Amniotic stem cell (primary cell): ENCODE measurements at places on chromosomes 2 and 18.

GRCh38 chr2:74212702-74213410 lies 14.4 kb downstream of the MTHFD2 start:
- no peak for DNase-seq

GRCh38 chr2:136168720-136169119 lies 50.8 kb upstream of the CXCR4 start:
- no peak for DNase-seq

DNA sequence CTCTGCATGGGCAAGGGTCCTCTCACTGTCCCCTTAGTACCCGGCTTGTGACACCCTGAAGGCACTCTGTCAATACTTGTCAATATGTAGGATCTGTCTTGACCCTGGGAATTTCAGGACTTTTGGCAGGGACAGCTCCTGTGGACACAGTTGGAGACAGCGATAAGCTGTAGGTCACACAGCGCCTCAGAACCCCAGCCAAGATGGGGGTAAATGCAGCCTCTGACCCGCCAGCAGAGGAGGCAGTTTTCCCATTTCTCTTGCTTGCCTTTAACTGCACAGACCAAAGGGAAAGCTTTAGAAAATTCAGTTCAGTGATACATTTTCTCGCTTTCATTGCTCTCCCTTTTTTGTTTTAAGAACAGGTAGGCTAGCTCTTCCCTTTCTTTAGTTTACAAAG lies 54.8 kb upstream of the KLHL29 start:
- no peak for DNase-seq

DNA sequence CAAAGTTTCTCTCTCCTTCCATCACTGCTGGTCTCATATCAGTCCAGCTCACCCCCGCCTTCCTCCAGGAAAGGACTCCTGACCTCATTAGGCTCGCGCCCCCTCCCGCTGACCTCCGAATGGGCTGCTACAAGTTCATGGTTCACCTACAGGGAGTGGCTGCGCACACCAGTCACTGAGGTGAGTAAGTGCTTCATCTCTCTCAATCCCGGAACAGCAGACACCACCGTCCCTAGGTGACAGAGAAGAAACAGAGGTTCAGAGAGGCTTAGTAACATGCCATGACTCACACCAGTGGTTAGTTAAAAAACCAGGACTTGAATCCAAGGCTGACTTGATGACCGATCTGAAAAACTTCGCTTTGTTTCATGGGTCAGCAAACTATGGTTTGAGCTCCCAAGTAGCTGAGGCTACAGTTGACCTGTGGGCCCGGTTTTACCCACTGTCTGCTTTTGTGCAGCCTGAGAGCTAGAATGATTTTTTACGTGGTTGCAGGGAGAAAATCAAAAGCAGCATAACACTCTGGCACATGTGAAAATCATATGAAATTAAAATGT lies 42.0 kb downstream of the ZFP36L2 start:
- peak; percentile 58 for DNase-seq

- DNase-seq, result no peak
Observed at GRCh38 chr2:72112981-72113846, 34.4 kb downstream of the CYP26B1 start.

GRCh38 chr18:45923138-45923537 lies 44.0 kb downstream of the EPG5 start:
- no peak for DNase-seq

- no peak for DNase-seq
Observed at GRCh38 chr2:216594081-216594480, 39.1 kb upstream of the IGFBP2 start.

DNA sequence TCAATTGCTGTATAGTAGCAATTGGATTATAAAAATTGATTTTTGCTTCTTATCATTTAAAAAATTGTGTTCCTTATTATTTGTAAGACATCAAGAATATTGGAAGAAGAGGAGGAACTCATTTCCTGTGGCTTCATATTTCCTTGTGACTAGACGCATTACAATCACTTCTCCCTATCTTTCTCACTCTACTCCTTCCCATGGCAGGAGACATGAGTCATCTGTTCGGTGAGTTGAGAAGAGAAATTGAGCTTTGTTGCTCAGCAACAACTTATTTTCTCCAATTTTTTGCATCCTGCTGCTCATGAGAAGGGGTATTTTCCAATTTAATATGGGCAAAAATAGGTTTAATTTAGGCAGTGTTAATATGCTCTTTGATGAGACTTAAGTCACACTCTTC lies 1783.9 kb downstream of the SUCLG1 start:
- no peak for DNase-seq

- no peak for DNase-seq
Observed at GRCh38 chr2:201643216-201643890, at the start of gene TMEM237. TMEM237 (minus strand) TSS chr2:201643503; CDS start chr2:201643400, 103 bp downstream.

DNA sequence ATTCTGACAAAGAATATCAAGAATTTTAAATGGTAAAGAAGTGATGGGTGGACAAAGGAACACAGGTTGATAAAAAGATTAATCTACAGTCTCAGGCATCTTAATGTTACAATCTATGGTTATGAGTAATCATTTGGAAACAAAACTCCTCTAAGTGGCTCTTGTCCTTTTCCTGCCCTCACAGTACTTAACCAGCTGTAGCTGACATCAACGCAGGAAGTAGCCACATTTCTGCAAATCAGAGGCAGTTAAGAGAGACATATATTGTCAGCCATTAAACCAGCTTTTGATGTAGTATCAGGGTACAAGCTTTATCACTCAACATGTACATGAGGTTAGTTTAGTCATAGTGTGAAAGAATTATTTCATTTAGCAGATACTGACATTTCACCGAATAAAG lies 244.6 kb downstream of the NR4A2 start:
- DNase-seq, result no peak

GRCh38 chr2:71943238-71944182 lies 204.2 kb downstream of the CYP26B1 start:
- DNase-seq, result no peak

GRCh38 chr2:202344178-202344577 lies 31.9 kb upstream of the BMPR2 start:
- DNase-seq, result no peak

GRCh38 chr18:35164133-35164532 lies 76.7 kb upstream of the ZNF397 start:
- DNase-seq, result no peak

DNA sequence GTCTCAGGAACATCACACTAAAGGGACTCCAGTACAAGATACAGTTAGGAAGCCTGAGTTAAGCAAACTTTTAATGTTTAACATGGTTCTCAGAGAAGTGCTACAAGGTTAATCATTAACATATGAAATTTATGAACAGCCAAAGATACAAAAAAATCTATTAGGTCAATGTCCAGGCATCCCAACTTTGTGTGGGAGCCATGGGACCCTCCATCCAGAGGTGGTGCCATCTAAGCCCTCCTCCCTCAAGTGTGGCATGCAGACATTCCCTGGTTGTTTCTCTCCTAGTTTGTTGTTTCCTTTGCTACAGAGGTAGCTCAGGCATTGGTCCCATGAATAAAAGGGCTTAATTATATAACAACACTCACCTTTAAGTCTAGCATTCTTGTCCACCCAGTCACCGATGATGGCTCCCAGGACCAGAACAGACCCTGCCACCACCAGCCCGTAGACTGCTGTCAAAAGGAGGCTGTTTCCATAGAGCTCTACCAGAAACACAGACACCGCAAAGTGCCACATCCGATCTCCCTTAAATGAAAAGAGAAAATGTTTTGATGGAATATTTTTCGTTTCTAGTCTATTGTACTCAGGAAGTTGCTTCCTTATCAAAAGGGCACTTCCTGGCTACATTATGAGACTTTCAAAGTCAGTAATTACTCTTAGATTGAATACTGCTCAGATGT lies 5.7 kb downstream of the SLC40A1 start:
- no peak for DNase-seq

GRCh38 chr18:78774741-78775141 lies 204.9 kb upstream of the SALL3 start:
- DNase-seq, result no peak

GRCh38 chr18:80037869-80038630 lies 3.8 kb downstream of the RBFA start:
- no peak for DNase-seq

- no peak for DNase-seq
Observed at GRCh38 chr2:173441222-173441621, 86.5 kb downstream of the CDCA7 start.

DNA sequence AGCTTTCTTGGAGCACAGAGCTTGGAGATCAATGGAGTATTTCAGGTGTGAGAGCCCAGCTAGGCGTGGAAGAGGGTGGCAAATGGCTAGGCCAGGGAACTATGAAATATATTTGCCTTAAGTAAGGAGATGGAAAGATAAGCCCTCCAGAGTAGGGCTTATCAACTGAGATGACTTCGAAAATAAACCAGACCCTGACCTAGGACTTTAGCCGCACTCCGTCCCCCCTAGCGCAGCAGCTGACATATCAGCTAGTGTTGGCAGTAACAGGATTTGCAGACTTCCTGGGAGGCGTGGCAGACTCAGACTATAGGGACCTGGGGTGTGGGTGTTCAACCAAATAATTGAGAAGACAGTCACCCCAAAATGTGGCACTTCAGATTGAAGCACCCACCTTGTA lies 127.7 kb upstream of the EPAS1 start:
- DNase-seq, result no peak

DNA sequence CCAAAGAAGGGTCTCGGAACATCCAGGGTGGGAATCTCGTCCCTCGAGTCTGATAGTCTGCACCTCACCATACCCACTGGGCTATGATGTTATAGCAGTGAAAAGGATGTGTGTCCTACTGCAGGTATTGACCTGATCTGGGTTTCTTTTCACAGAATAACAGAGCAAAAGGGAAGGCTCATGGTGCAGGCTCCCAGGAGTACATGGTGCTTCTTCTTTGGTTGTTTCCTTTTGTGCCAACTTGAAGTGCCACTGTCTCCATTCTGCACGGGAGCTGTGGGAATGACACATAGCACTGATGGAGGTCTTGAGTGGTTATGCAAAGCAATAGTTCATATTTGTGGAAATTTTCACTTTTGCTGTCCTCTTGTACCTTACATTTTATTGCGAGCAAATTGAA lies 72.2 kb upstream of the EML6 start:
- DNase-seq, result no peak

- no peak for DNase-seq
Observed at GRCh38 chr2:160616149-160616548, 122.5 kb upstream of the RBMS1 start.

DNA sequence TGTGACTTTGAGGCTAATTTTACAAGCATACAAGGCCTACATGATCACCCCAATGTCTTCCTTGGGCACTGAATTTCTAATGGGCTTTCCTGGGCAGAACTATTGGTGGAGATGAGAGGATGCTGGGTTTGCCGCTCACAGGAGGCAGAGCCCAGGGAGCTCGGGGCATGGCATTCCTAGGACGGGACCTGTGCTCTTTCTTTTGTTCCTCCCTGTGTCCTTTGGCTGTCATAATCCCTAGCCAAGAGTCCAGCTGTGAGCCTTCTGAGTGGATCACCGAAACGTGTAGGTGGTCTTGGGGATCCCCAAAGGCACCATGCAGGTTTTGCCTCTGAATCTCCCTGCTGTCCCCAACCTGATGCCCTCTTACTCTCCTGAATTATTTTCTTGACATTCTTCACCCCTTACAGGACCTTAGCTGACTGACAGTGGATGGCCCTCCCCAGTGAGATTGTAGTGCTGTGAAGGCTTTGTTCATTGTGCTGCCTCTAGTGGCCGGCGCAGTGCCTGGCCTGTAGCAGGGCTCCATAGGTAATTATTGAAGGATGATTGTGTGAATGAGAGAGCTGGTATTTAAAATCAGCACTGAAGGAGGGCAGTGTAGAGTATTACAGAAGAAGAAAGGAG lies 221.9 kb downstream of the ZNF407 start:
- no peak for DNase-seq

DNA sequence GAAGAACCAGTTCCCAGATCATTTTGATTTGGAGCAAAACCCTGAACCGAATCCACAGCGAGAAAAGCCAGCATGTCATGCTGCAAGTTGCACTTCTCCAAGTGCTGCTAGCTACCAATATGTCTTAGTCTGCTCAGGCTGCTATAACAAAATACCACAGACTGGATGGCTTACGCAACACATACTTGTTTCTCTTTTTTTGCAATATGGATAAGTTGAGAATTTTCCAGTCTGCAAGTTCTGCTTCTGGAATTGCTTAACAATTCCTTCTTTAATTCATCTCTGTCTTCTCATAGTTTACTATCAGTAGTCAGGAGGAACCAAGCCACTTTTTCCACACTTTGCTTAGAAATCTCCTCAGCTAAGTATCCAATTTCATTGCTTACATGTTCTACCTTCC lies 105.9 kb upstream of the RBBP8 start:
- no peak for DNase-seq

DNA sequence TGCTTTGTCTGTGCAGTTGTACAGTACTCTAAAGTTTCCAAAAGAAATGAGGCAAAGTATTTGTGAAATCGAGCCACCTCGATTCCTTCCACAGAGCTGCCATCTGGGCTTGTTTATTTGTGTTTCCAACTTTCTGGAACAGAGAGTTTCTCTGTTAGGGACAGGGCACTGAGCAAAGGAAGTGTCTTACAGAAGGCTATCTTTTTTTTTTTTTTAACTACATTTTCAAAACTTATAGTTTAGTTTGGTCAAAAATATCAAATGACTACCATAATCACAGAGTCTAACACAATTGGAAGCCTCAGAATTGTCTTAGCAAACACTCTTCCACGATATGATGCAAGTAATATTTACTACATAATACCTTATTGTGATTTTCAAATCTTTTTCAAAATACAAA lies 796 bp downstream of the RFTN2 start:
- DNase-seq, result no peak

DNA sequence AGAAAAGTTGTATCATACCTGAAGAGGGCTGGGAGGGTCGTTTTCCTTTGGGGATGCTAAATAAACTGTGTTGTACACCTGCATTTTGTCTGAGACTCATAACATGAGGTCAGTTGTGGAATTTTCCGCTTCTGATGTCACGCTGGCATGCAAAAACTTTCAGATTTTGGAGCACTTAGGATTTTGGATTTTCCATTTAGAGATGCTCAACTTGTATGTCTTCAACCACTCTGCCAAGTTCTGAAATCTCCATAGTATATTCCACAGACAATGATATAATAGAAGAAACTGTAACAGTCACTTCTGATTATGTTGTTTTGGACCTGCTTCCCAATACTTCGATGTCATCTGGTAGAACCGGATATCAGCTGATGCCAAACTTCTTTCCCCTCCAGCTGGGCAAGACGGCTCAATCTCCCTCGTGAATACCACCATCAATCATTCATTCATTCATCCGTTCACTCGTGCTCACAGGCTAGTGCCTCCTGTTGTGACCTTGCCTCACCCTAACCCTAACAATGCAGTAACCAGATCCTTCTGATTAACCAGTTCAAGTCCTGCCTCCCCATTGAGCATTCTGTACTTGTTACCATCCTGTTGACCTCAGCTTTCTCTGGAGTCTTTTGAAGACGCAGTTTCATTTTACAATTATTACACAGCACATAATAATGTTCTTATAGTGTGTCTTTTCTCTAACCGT lies 5.3 kb upstream of the PLEKHH2 start:
- DNase-seq, result no peak

- no peak for DNase-seq
Observed at GRCh38 chr18:75139226-75139911, 69.6 kb downstream of the PTGR3 start.

GRCh38 chr2:45305599-45305998 lies 296.3 kb upstream of the SIX2 start:
- DNase-seq, result no peak
